Upper lobe of left lung (tissue), 6 donors: ENCODE measurements at places on chromosomes 7 and 10.

DNA sequence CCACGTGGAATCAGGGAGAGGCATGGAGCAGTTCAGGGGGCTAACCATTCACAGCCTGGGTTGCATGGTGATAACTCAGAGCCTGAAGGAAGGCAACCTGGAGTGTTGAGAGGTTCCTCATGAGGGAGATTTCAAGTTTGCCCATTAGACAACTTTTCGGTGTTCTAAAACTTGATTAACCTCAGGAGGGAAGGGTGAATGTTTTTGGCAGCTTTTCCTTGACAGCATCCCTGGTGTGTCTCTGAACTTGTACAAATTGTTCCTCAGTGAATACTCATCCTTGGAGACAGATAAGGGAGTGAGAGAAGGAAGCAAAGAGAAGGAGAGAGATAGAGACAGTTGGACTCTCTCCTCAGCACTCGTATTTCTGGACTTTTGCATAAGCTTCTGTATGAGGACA is at the start of gene OR9A4:
Gene OR9A4 (plus strand): TSS at position 301 of the 400 bp plus-strand sequence. CDS start 2,477 bp downstream, outside the sequence.
- no peak for DNase-seq

DNA sequence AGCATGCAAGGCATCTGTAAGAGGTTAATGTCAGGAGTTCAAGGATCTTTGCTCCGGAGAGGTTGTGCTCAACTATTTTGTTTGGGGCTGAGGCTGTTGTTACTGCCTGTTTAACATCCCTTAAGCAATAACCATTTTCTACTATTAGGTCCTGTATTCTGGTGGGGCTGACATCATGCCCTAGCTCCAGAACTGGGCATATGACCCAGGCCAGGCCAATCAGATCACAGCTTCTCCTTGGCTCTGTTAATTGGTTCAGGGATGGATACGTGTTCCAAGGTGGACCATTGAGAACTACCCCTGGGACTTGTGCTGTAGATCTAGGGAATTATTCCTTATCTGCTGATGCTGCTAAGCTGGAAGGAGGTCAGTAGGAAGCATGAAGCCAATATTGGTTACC is 67.0 kb downstream of the SYPL1 start:
- DNase-seq = no peak

- peak; percentile 67 for DNase-seq
Observed at GRCh38 chr10:101161494-101162299, 30.6 kb downstream of the TLX1 start.

GRCh38 chr10:76297358-76297757 is 865.9 kb downstream of the LRMDA start:
- no peak for DNase-seq

DNA sequence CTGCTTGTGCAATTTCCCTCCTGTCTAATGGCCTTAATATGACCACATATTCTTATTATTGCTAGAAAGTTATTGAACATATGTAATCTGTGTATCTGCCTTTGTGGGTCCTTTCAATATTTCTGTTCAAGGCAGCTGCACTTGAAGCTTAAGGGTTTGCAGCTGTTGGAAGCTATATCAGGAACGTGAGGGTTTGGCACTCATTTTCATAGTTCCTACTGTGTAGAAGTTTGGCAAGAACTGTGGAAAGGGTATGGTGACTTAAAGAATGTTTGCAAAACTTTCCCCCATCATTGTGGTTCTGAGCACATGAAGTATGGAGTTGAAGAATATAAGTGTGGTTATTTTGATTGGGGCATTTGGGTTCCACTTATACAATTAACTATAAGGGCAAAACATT is 144.7 kb upstream of the SEMA3A start:
- no peak for DNase-seq
